Progenitor cell of endocrine pancreas (in vitro differentiated cells): ENCODE measurements at places on chromosomes 7 and 10. TPM values are rescaled to one million over a fixed set of nuclear protein-coding genes. Genes with fewer than 3 reads are reported as not detected.
A peak's percentile ranks its signal among the peaks of the same experiment; 100 is the strongest.

GRCh38 chr7:149126662-149127266 lies 640 bp upstream of the ZNF425 start:
- peak overlapping the region; percentile 99 for H3K4me3 ChIP-seq
- H3K36me3 ChIP-seq, result peaks cover 12% of the 10 kb centered on the region
- DNase-seq, result peak; percentile 28
- H3K4me1 ChIP-seq, result peaks cover 17% of the 10 kb centered on the region
- H3K27me3 ChIP-seq, result no peaks in the 10 kb centered on the region
- peak overlapping the region; percentile 99 for H3K27ac ChIP-seq

GRCh38 chr7:7932553-7932952 lies 36.0 kb upstream of the GLCCI1 start:
- no peaks in the 10 kb centered on the region for H3K27me3 ChIP-seq
- H3K4me3 ChIP-seq, result no peak overlapping the region
- H3K27ac ChIP-seq, result no peak overlapping the region
- no peak for DNase-seq

GRCh38 chr10:93436591-93437085 lies 45.5 kb downstream of the MYOF start:
- DNase-seq, result no peak
- H3K27ac ChIP-seq, result peak overlapping the region; percentile 97
- no peaks in the 10 kb centered on the region for H3K36me3 ChIP-seq
- H3K4me1 ChIP-seq, result peaks cover 52% of the 10 kb centered on the region

- H3K36me3 ChIP-seq, result no peaks in the 10 kb centered on the region
- no peak for DNase-seq
- peaks cover 23% of the 10 kb centered on the region for H3K27me3 ChIP-seq
- no peak overlapping the region for H3K4me3 ChIP-seq
- H3K27ac ChIP-seq, result no peak overlapping the region
- peaks cover 3% of the 10 kb centered on the region for H3K4me1 ChIP-seq
Measured at GRCh38 chr10:99595770-99596465, 24.3 kb downstream of the SLC25A28 start.

GRCh38 chr7:139721821-139722220 lies 56.0 kb downstream of the HIPK2 start:
- DNase-seq, result no peak
- H3K4me3 ChIP-seq, result no peak overlapping the region
- peak overlapping the region; percentile 56 for H3K27ac ChIP-seq
- H3K4me1 ChIP-seq, result peaks cover 28% of the 10 kb centered on the region
- no peaks in the 10 kb centered on the region for H3K27me3 ChIP-seq
- H3K36me3 ChIP-seq, result peaks cover 8% of the 10 kb centered on the region

DNA sequence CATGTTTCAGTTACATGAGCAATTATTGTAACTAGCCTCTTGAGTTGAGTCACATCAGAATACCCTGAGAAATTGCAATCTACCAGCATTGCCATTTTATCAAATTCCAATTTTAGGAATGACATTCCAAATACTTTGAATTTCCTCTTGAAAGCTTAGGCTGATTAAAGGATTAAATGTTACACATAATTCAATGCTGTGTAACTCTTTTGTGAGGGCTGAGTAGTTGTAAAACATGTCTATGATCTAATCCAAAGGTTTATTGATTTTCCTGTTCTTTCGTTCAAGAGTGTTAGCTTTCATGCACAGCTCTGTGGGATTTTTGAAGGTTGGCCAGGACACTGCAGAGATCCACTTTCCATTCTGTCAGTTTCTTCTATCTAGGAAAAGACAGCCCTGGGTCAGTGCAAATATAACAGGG lies 193.1 kb downstream of the SORCS1 start:
- H3K27ac ChIP-seq, result no peak overlapping the region
- DNase-seq, result no peak
- no peaks in the 10 kb centered on the region for H3K27me3 ChIP-seq

DNA sequence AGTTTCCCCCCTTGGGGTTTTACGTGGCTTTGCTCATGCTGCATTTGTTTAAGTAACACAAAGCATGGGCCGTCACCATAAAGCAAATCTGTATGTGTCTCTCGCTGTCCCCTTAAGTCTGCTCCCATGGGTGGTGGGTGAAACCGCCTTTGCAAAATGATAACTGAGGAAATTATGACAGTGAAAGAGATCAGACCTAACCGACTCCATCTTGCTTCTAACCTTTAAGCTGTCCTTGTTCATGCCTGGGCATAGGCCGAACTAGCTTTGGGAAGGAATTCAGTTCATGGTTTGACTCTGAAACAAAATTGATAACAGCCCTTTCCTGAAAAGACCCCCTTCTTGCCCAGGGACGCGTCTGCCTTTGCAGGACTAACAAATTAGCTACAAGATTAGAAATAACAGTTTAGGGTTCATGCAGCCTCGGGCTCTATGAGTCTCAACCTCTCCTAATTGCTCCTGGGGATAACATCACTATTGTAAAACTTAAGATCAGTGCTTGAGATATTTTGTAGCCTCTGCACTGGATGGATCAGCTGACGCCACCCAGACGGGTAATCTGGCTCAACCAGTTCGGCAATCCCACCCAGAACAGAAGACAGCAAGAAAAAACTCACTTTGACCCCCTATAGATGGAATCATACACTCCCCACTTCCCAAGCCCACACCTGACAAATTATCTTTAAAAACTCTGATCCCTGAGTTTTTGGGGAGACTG lies 623.7 kb downstream of the TYW1 start:
- H3K36me3 ChIP-seq, result no peaks in the 10 kb centered on the region
- no peak overlapping the region for H3K27ac ChIP-seq
- H3K27me3 ChIP-seq, result peaks cover 54% of the 10 kb centered on the region
- peaks cover 13% of the 10 kb centered on the region for H3K4me1 ChIP-seq
- no peak overlapping the region for H3K4me3 ChIP-seq

GRCh38 chr7:42311195-42311594 lies 74.2 kb upstream of the GLI3 start:
- no peak for DNase-seq
- H3K36me3 ChIP-seq, result peaks cover 4% of the 10 kb centered on the region
- peaks cover 3% of the 10 kb centered on the region for H3K27me3 ChIP-seq
- H3K4me1 ChIP-seq, result no peaks in the 10 kb centered on the region
- H3K27ac ChIP-seq, result no peak overlapping the region

GRCh38 chr10:58807629-58808022 lies 295.0 kb downstream of the BICC1 start:
- H3K4me3 ChIP-seq, result no peak overlapping the region
- no peaks in the 10 kb centered on the region for H3K27me3 ChIP-seq
- H3K4me1 ChIP-seq, result peaks cover 9% of the 10 kb centered on the region
- DNase-seq, result no peak
- H3K36me3 ChIP-seq, result peaks cover 2% of the 10 kb centered on the region

DNA sequence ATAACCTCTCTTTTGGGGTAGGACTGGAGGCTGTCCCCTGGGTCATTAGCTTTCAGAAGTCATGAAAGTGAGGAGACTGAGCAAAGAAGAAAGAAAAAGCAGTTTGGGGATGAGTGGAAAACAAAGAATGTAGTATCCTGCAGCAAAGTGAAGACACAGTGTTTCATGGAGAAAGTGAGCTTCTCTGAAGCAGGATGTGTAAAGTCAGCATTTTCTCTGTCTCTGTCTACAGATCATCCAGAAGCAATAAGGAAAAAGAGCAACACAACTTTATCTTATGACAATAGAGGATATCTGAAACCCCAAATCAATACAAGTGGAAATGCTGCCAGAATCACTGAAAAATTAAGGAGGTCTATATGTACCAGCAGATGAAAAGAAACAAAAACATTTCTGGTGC lies 28.4 kb upstream of the ZNF248 start:
- no peaks in the 10 kb centered on the region for H3K27me3 ChIP-seq
- no peak overlapping the region for H3K4me3 ChIP-seq
- no peak overlapping the region for H3K27ac ChIP-seq
- peaks cover 8% of the 10 kb centered on the region for H3K36me3 ChIP-seq
- DNase-seq, result no peak
- H3K4me1 ChIP-seq, result no peaks in the 10 kb centered on the region

DNA sequence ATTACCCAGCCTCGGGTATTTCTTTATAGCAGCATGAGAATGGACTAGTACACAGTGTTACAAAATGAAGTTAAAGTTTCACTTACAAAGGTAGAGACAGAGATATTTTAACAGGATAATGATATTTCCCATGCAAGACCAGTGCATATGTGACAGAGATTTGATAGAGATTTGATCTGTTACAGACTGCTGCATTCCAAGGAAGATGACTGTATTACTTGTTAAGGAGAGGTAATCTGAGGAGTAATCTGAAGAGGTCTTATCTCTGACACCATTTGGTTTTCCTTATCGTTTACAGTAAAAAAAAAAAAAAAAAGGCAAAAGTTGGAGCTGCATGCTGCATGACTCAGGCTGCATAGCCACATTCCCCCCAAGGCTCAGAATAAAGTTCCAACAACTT lies 289.6 kb downstream of the POM121L12 start:
- no peak overlapping the region for H3K27ac ChIP-seq
- no peak for DNase-seq
- no peaks in the 10 kb centered on the region for H3K27me3 ChIP-seq
- H3K36me3 ChIP-seq, result no peaks in the 10 kb centered on the region
- H3K4me3 ChIP-seq, result no peak overlapping the region
- no peaks in the 10 kb centered on the region for H3K4me1 ChIP-seq

GRCh38 chr10:74437822-74438221 lies 286.8 kb downstream of the ADK start:
- H3K36me3 ChIP-seq, result no peaks in the 10 kb centered on the region
- no peak overlapping the region for H3K4me3 ChIP-seq
- peaks cover 9% of the 10 kb centered on the region for H3K4me1 ChIP-seq

GRCh38 chr10:131788386-131788785 lies 112.4 kb upstream of the PPP2R2D start:
- H3K27me3 ChIP-seq, result no peaks in the 10 kb centered on the region
- no peak overlapping the region for H3K4me3 ChIP-seq
- DNase-seq, result no peak
- H3K27ac ChIP-seq, result no peak overlapping the region
- H3K4me1 ChIP-seq, result peaks cover 6% of the 10 kb centered on the region
- no peaks in the 10 kb centered on the region for H3K36me3 ChIP-seq

GRCh38 chr10:92789786-92790185 lies 58.5 kb upstream of the EXOC6 start:
- peaks cover 32% of the 10 kb centered on the region for H3K27me3 ChIP-seq
- H3K4me3 ChIP-seq, result no peak overlapping the region
- no peak for DNase-seq
- H3K4me1 ChIP-seq, result peaks cover 4% of the 10 kb centered on the region
- H3K36me3 ChIP-seq, result no peaks in the 10 kb centered on the region

DNA sequence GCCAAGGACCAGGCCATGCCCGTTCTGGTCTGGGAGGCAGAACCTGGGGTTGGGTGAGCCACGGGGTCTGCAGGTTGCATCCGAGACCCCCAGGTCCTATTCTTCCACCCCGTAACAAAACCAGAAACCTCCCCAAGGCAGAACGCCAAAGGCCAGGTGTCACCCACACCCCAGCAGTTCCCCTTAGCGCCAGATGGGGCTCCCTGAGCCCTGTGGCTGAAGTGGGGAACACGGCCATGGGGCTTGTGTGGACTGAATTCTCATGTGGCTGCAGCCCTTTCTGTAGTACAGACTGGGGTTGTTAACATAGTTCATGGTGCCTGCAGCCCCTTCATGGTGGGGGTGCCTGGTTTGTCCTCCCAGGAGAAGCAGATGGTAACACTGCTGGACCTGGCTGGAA lies 10.2 kb downstream of the BRI3 start:
- DNase-seq, result no peak
- H3K4me3 ChIP-seq, result no peak overlapping the region

- peaks cover 8% of the 10 kb centered on the region for H3K27me3 ChIP-seq
- H3K27ac ChIP-seq, result no peak overlapping the region
- H3K4me1 ChIP-seq, result no peaks in the 10 kb centered on the region
- H3K4me3 ChIP-seq, result no peak overlapping the region
- no peak for DNase-seq
- no peaks in the 10 kb centered on the region for H3K36me3 ChIP-seq
Measured at GRCh38 chr7:67462781-67463191, 466.2 kb downstream of the TYW1 start.

DNA sequence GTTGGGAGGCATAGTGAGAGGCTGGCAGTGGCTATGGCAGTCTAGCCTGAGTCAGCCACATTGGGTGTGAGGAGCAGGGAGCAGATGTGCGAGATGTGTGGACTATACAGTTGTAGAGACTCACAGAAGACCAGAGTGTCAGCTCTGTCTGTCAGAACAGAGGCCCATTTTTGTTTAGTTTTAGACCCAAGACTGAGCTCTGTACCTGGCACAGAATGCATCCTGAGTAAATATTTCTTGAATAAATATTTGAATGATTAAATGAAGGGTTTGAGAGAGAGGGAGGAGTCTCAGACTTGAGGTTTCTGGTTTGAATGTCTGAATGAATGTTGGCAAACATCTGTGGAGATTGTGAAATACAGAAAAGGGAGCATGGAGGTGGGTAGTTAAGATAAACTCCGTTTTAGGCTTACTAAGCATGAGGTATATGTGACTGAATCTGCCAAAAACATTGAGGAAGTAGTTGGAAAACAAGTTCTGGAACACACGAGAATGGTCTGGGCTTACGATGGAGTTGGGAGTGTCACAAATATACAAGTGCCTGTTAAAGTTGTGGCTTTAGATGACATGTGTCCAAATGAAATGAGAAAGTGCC lies 3.6 kb downstream of the SEC23IP start:
- H3K36me3 ChIP-seq, result peaks cover 10% of the 10 kb centered on the region
- H3K4me1 ChIP-seq, result peaks cover 40% of the 10 kb centered on the region
- H3K27me3 ChIP-seq, result no peaks in the 10 kb centered on the region

CCL24 gene
- not detected in 2 replicates for total RNA-seq

C10orf143 gene
- total RNA-seq, result 3.6 and 3.7 TPM in 2 replicates

IDI2 gene
- not detected in 2 replicates for total RNA-seq

GPR22 gene
- total RNA-seq, result not detected in 2 replicates

AZGP1 gene
- not detected in 2 replicates for total RNA-seq

EPO gene
- 0.22 and 0.29 TPM in 2 replicates for total RNA-seq

PGAM2 gene
- 1.8 and 2.5 TPM in 2 replicates for total RNA-seq

SUFU gene
- total RNA-seq, result 23.0 and 25.8 TPM in 2 replicates
